ENCODE measurements at places on chromosomes 1 and 21.
A peak's percentile ranks its signal among the peaks of the same experiment; 100 is the strongest.

DNA sequence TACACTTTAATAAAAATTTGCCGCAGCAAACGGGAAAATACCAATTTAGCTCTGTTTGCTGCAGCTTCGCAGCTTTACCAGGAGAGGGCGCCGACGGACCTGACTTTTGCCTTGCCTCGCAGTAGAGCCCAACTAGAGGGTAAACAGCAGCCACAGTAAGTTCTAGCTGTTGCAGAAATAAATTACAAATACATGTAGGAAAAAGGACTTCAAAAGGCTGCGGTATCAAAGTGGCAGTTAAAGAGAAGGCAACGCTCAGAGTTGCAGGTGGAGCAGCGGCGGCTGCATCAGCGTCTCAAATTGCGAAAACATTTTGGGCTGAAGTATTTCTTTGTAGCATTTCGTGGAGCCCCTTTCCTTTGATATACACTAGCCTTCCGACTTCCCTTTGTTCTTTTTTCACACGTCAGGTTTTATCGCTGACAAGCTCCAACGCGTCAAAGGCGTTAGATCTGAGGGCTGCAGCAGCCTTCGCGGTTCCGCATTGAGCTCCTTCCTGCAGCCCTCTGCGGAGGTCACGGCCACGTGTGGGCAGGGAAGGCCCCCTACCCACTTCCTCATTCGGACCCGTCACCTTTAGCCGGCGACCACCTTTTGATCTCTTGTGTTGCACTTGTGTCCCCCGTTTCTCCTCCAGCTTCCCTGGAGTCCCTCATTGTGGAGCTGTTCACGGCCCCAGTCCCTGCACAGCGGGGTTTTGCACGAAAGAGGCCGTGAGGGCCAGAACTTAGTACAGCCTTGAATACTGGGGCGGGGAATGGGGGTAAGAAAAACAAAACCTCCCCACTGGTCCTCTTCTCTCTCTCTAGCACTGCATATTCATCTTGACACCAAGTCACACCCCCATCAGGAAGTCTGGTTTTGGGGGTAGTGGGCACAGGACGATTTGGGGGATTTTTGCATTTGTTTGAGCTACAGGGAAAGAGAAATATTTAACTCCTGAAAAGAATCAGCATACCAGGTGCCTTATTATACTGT is 72.8 kb downstream of the S1PR1 start:
- no peak for DNase-seq

DNA sequence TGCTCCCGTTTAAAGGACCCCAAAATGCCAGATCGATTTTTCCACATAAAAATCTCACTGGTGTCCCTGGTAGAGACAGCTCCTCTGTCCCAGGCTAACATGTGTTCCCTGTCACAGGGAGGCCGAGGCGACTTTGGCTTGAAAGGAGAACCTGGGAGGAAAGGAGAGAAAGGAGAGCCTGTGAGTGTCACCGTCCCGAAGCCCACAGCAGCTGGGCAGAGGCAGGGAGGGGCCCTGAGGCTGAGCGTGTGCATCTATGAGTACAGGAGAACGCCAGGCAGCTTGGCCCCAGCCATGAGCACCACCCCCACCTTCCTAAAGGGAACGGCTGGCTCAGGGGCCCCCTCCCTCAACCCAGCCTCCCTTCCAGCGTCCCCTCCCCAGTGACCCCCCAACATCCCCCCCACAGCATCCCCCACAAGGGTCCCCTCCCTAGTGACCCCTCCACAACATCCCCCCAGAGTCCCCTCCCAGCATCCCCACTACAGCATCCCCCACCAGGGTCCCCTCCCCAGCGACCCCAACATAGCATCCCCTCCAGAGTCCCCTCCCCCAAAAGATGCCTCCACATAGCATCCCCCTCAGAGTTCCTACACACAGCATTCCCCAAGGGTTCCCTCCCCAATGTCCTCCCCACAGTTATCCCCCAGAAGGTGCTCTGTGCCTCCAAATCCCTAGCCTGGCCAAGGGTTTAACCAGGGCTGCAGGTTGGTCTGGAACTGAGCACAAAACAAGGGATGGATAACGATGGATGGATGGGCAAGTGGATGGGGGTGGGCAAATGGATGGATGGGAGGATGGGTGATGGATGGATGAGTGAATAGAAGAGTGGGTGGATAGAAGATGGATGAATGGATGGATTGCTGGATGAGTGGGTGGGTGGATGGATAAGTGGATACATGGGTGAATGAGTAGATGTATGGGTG is 25.1 kb downstream of the COL6A2 start:
- DNase-seq = no peak

DNA sequence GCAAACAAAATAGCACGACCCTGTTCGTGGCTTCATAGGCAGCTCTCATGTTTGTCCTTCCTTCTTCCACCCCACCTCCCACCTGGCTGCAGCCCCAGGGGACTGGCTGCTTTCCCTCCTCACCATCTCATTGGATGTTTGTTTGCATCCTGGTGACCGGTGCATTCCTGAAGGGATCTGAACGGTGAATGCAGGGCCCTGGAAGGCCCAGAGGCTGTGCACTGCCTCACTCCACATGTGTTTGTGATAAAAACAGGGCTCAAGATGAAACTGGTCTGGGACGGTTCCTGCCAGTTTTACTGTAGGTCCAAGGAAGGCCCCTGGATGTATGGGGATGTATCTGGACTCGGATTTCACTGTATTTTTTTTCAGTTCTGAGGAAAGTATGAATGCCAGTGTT is 42.8 kb downstream of the CNN3 start:
- DNase-seq = peak; percentile 69

DNA sequence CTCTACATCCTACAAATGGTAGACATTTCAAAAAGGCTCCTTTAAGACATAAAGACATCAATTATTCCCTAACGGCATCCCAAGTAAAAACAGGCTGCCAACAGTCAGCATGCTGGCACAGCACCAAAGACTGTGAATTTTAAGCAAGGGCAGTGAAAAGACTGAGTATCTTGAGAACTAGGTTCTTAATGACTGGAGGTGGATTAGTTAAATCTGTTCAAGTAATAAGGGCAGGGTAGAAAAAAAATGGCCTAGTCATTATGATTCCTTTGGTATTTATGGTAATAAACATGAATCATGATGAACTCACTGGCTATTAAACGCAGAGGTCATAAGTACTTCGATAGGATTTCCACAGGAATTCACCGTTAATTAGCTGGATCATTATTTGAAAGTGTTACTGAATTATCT is 75.2 kb downstream of the KIFAP3 start:
- DNase-seq = no peak

GRCh38 chr1:51518586-51519047 is 449 bp downstream of the EPS15 start:
- DNase-seq = no peak

DNA sequence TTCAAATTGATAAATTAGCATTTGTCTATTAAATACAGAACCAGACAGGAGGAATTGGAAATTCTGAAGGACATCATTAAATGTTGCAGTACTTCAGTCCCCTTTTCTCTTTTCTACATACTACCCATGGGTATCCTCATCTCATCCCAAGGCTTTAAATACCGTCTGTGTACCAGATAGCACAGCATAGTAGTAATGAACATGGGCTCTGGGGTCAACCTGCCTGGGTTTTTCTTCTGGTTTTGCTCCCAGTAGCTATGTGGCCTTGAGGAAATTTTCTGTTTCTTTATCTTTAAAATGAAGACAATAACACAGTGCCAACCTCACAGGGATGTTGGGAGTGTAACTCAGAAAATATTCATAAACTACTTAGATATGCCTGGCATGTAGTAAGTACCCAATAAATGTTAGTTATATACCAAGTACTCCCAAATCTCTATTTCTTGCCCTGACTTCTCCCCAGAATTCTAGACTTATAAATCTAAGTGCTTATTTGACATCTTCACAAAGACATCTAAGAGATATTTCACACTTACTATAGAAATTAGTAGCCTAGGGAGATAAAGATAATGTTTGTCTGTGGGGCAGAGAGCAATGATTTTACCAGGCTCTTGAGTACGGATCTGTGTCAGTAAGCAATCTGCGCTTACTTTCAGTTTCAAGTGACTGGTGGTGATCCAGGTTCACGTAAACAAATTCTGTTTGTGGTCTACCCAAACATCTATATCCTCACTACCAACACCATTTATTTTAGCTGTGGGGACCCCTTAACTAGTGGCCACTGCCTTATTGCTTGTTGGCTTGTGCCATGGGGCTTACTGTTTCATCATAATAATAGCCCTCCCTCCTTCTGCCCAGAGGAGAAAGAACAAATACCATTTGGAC is 37.3 kb downstream of the VANGL2 start:
- DNase-seq = no peak

- no peak for DNase-seq
These were observed 21.5 kb upstream of the OPRD1 start for GRCh38 chr1:28790377-28791035.

DNA sequence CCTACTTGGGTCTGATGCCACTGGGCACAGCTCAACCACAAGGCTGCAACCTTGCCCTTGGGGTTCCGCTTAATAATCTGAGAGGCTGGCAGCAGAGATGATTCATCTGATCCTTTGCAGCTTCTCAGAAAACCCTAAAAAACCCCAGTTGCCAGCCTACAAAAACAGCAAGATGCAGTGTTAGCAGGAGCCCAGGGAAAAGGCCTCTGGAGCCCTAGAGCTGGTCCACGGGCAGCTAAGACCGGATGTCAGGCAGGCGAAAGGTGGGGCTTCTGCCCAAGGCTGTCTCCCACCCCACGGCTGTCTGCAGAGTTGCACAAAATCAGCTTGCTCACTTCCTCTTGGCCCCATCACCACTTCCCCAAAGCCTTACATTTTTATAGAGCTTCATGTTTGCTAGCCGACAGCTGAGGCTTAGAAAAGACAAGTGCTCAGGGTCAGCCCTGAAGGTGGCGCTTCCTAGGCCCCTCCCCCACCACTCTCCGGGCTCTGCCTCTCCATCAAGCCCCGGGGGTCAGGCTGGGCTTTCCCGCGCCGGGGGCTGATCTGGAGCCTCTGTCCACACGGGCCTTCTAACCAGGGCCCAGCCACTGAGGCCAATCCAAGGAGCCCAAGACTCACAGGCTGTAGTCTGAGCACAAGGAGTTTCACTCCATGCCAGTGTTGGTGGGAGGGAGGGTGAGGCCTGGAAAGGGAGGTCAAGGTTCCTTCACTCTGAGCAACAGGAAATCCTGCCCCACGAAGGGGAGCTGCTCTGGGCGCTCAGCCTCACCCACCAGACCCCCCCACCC is 4.2 kb upstream of the ADORA3 start:
- no peak for DNase-seq

- no peak for DNase-seq
These were observed 25.9 kb downstream of the COL6A1 start for GRCh38 chr21:46007492-46007868.

GRCh38 chr1:219175212-219175564 is 1.5 kb downstream of the LYPLAL1 start:
- DNase-seq = no peak

- no peak for DNase-seq
These were observed 47.7 kb downstream of the FCRL5 start for GRCh38 chr1:157504646-157505045.

DNA sequence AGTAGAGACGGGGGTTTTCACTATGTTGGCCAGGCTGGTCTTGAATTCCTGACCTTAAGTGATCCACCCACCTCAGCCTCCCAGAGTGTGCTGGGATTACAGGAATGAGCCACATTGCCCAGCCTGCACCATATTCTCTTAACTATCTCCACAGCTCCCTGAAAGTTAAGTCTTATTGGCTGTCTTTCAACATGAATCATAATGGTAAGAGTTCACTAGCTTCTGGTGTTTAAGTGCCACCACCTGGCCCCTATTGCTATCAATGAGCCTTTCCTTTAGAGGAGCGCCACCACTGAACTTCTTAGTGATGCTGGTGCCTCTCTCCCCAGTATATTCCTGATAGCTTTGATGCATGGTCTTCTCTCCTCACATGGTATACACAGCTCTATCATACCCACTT is 15.7 kb downstream of the ZFYVE9 start:
- no peak for DNase-seq

DNA sequence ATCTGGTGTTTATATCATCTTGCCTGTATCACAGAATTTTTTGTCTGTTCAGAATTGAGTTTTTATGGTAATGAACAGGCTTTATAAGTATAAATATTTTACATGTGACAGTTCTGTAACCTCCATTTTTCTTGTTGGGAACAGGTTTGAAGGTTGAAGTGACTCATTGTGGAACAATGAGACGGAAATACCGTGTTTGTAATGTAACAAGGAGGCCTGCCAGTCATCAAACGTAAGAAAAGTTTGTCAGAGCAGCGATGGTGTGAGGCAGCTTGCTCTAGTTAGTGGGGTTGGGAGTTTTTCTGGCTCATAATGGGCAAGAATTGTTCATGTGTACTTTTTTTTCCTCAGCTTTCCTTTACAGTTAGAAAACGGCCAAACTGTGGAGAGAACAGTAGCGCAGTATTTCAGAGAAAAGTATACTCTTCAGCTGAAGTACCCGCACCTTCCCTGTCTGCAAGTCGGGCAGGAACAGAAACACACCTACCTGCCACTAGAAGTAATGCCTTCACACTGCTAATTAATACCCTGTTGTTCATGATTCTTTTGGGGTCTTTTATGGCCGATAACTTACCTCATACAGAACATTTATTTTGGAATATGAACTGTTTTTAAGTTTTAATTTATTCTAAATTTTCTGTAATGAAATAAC is 75.2 kb upstream of the TEKT2 start:
- DNase-seq = no peak

DNA sequence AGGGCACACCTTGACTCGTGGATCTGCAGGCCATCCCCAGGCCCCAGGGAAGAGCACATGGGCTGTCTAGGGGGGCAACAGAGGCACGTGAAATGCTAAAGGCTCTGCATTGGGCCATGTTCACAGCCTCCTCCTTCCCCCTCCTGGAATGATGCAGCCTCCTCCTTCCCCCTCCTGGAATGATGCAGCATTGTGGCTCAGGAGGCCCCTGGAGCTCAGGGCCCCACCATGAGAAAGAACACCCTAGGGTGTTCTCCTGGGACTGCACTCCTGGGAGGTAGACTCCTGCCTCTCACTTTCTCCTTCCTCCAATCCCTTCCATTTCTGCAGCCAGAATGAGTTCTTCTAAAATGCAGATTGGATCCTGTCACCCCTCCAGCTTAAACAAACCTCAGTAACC is 1.5 kb upstream of the IGFN1 start:
- DNase-seq = no peak

- DNase-seq = peak; percentile 50
These were observed 80.2 kb upstream of the GREM2 start for GRCh38 chr1:240691909-240692705.

GRCh38 chr1:84997667-84998600 is 1.0 kb upstream of the MCOLN2 start:
- no peak for DNase-seq

DNA sequence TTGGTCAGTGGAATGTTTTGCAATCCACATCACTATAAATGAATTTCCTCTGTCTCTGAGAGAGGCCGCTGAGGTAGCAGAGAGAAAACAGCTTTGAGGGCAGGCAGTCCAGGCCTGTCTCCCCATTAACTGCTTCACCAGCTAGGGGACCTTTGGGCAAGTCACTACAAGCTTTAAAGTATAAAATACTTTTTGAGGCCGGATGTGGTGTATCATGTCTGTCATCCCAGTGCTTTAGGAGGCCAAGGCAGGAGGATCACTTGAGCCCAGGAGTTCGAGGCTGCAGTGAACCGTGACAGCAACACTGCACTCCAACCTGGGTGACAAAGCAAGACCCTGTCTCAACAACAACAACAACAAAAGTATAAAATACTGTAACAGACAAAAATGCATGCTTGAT is 6.4 kb downstream of the IL6R start:
- DNase-seq = no peak

All from iPS DF 19.7 (cell line).